Stimulated activated CD4-positive, alpha-beta T cell treated with anti-CD3 and anti-CD28 coated beads, Interleukin-4, amount 100 ng/mL, for 4 hours (primary cell): ENCODE measurements at places on chromosomes 3 and 15.
A peak's percentile ranks its signal among the peaks of the same experiment; 100 is the strongest.

DNA sequence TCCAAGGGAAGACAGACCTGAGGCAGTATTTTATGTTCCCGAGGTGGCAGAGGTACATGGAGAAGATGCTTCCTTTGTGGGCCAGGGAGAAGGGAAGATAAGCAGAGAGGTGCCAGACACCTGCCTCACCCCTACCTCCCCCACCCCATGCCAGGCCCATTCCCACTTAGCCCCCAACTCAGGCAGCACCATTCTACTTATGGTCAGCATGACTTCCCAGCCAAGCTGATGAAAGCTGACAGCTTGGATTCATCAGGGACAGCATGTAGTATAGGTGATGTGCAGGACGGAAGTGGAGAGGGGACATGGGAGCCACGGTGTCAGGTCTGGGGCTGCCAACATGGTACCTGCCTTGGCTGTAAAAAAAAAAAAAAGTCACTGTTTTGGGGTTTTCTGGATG lies 57.5 kb upstream of the CSPG4 start:
- DNase-seq = no peak

DNA sequence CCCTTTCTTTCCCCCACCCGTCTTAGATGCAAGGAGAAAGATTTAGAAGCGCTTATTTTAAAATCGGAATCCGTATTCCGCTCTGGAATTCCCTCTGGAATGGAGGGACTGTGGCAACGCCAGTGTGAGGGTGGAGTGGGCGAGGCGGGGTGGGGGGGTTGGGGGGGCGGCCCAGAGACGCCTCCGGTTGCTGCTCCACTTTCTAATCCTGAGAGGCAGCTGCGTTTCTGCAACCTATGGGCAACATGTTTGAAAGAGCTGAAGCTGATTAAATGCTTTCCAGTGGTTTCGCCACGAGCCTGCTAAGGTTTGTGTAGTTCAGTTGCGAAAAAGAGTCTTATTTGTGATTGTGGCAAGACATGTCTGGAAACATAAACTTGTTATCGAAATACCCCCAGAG lies at the start of gene CCK:
Gene CCK (minus strand): TSS at position 101 of the 400 bp plus-strand sequence. CDS start 2,555 bp downstream, outside the sequence.
- DNase-seq = no peak

DNA sequence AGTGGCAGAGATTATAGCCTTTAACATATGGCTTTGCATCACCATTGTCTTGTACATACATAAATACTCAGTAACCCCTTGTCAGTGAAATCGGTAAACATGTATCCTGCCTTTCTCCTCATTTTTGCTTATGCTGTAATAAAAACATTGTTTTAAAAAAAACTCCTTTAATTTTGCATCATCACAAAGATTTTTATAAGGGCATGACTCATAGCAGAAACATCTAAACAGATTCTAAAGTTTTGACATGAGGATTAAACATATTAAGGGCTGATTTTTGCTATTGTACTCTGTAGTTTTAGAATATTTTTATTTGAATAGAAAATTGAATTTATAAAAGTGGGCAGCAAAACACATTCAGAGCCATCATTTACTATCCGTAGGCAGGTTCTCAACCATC lies 275.9 kb downstream of the ZIC4 start:
- DNase-seq = no peak

DNA sequence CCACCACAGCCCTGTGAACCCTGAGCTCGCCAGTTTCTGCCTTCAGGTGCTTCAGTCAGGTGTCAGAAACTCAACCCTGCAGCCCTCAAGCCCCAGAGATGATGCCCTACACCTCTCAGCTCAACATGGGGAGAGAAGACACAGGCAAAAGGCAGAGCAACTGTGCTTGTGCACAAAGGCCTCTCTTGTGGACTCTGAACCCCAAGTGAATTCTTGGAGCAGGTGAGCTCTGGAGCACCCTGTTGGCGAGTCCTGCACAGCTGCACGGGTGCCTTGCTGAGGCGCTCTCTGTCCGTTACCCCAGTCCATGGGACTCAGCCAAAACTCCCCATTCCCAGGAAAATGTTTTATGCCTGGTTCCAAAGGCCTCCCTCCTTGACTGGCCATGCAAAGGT lies 197.0 kb downstream of the KLF13 start:
- no peak for DNase-seq

GRCh38 chr3:39387411-39387975 lies 4.3 kb downstream of the SLC25A38 start:
- no peak for DNase-seq

- DNase-seq = no peak
These were observed 255.3 kb upstream of the UBE2E2 start for GRCh38 chr3:22947851-22948250.

DNA sequence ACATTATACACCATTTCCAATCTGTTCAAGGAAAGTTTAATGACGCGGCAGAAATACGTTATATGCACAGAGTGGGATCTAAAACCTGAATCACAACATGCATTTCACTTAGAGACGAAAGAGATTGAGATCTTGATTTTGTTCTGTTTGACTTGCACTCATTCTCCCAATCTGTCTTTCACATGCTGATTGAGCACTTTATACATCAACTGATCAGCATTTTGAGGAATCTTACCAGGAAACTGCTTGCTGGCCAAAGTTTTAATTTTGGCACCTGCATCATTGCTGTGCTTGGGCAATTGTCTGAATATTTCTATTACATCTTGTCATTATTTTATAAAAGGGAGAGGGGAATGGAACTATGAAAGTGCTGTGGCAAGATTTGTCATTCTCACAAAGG lies 47.7 kb upstream of the ATP10A start:
- no peak for DNase-seq

DNA sequence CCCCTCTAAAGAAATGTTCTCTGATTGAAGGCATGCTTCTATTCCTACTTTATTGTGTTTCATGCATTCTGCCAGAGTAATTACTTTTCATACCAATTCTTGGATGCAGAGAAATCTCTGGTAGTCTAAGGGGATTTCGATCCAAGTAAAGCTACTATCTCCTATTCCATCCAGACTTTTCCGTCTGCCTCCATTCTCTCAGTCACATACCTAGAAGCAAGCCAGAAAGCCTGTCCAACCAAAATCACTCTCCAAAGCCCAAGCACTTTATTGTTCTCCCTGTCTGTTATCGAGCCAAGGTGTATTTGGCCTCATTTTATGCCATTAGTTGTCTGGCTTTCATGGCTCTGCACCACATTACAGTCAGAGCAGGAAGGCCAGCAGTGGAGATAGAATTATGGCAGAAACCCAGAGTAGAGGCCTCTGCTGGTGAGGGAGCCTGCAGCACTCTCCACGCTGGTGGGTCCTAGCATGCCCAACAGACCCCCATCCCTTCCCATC lies 95.9 kb downstream of the SLC49A4 start:
- no peak for DNase-seq

DNA sequence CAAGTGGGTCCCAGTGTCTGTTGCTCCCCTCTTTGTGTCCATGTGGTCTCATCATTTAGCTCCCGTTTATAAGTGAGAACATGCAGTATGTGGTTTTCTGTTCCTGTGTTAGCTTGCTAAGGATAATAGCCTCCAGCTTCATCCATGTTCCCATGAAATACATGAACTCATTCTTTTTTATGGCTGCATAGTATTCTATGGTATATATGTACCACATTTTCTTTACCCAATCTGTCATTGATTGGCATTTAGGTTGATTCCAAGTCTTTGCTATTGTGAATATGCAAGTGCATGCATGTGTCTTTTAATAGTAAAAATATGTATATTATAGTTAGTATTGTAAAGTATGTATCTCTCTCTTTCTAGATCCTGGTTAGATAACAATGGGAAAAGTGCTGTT lies 53.9 kb downstream of the TCAIM start:
- no peak for DNase-seq

DNA sequence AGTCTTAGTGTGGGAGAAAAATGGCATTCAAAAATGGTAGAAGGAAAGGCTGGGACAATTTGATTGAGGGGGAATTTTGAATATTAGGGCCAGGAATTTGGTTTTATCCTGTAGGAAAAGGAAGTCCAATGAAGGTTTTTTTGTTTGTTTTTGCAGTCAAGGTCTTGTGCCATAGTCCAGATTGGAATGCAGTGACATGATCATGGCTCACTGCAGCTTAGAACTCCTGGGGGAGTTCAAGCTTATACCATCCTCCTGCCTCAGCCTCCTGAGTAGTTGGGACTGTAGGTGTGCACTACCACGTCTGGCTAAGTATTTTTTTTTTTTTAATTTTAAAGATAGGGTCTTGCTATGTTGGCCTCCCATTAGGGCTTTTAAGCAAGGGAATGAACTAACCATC lies 2.6 kb upstream of the SLC6A11 start:
- no peak for DNase-seq

DNA sequence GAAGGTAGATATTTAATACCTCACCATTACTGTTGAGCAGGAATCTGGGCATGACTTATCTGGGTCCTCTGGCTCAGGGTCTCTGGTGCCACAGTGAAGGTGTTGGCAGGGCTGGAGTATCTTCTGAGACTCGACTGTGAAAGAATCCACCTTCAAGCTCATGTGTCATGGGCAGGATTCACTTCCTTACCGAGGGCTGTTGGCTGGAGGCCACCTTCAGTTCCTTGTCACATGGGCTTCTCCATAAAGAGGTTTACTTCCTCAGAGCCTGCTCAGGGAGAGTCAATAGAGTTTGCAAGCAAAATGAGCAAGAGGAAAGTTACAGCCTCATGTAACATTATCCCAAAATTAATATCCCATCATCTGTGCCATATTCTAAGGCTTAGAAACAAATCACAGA lies 459.5 kb downstream of the NR2F2 start:
- DNase-seq = no peak

GRCh38 chr15:85330901-85331588 lies 49.4 kb upstream of the AKAP13 start:
- DNase-seq = peak; percentile 60

DNA sequence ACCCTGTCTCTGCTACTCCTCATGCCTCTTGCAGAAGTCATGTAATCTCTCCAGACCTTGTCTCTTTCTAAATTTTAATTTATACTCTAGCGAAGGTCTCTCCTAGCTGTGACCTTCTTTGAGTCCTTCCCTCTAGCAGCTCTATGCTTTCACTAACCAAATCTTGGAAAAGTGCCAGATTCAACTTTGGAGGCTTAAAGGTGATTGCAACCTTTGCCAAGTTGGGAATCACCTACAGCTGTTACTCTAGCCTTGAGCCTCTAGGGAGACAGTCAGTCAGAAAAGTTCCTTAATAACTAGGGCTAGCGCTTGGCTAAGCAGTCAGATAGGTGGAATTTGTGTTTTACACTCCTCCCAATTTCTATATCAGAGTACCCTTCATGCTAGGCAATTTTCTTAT lies 46.1 kb upstream of the ABI3BP start:
- DNase-seq = no peak

- no peak for DNase-seq
These were observed 45.1 kb upstream of the CP start for GRCh38 chr3:149266736-149267135.

DNA sequence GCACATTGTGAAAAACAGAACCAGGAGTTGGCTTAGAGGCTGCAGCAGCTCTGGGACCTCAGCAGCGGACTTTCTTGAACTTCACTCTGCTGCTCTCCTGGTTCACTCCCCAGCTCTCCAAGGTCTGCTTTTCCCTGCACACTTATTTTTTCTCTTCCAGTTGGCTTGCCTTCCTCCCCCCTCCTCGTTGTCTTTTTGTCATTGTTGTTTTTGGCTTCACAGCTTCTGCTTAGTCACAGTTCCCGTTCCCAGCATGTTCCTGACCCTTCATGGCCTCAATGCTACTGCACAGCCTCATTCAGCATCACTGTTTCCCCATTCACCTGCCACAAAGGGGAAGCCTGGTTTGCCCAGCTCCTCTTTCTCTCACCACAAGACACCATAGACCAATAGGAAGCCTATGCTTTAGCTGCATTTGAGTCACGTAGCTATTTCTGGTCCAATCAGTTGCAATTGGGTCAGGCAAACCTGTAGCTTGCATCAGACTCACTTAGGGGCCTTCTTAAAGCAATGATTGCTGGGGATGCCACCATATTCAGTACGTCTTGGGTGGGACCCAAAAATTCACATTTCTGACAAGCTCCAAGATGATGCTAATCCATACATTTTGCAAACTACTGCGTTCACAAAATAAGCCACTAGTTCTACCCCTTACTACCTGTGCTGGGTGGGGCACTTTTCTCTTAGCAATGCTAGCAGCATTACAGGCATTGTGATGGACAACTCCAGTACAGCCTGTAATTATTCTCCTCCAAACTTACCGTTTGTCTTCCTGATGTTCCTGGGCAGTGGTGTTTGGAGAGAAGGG lies 7.8 kb upstream of the SUMF1 start:
- DNase-seq = no peak

- DNase-seq = no peak
These were observed 119.5 kb downstream of the CHST2 start for GRCh38 chr3:143239031-143239430.

GRCh38 chr3:10526366-10526765 lies 21.0 kb upstream of the ATP2B2 start:
- DNase-seq = no peak

DNA sequence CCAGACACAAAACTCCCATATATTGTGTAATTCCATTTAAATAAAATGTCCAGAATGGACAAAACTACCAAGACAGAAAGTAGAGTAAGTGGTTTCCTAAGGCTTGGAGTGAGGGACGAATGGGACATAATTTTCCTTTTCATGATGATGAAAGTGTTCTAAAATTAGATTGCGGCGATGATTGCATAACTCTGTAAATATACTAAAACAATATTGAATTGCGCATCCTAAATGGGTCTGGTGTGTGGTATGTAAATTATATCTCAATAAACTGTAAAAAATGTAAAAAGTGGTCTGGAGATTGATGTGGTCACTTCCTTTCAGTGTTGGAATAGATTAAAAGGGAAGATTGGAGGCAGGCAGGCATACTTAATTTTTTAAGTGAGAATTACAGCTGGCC lies 105.9 kb upstream of the KCNAB1 start:
- no peak for DNase-seq

DNA sequence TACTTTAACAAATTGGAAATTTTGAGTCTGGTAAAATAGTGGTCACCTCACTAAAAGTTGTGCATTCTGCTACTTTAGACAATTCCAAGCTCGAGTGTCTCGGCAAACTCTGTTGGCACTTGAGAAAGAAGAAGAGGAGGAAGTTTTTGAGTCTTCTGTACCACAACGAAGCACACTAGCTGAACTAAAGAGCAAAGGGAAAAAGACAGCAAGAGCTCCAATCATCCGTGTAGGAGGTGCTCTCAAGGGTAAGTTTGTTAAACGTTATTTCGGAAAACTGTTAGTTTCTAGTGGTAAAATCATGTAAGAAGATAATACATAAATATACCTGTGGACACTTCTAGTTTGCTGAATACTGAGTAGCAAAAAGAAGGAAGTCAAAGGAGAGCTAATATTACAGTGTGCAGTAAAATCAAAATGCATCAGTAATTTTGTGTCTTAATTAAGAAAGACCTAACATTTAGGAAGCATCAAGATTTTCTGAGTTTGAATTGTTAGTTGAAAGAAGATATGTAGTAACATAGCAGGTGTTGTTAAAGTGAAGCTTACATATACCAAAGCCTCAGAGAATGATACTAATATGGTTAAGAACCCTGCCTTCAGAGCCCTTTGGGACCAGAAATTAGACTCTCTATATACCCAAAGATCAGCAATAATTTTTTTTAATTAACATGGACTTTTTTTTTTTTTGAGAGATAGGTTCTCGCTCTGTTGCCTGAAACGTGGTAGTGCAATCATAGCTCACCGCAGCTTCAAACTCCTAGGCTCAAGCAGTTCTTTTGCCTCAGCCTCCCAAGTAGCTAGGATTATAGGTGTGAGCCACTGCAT lies 23.0 kb downstream of the BUB1B start:
- DNase-seq = no peak

- DNase-seq = no peak
These were observed 193.0 kb upstream of the TPM1 start for GRCh38 chr15:62849316-62850106.

- DNase-seq = no peak
These were observed 9.4 kb downstream of the TMOD2 start for GRCh38 chr15:51760805-51761204.
